ENCODE measurements at places on chromosomes 3 and 15. TPM values are rescaled to one million over a fixed set of nuclear protein-coding genes. Genes with fewer than 3 reads are reported as not detected.

IL5RA gene
- total RNA-seq, result not detected

ALG1L2 gene
- total RNA-seq, result not detected

KIAA1143 gene
- total RNA-seq, result 27.2 TPM

TNNC1 gene
- 18.7 TPM for total RNA-seq

THSD4 gene
- 0.07 TPM for total RNA-seq

IL17RD gene
- 0.20 TPM for total RNA-seq

PLSCR4 gene
- total RNA-seq, result 1.5 TPM

CHRNA7 gene
- 1.3 TPM for total RNA-seq

TMEM212 gene
- not detected for total RNA-seq

CLDN11 gene
- total RNA-seq, result 4.9 TPM

SPSB4 gene
- not detected for total RNA-seq

CYP8B1 gene
- 0.90 TPM for total RNA-seq

CPA3 gene
- total RNA-seq, result not detected

GUCA1C gene
- not detected for total RNA-seq

ARPP19 gene
- 123 TPM for total RNA-seq

UBAP1L gene
- total RNA-seq, result 0.13 TPM

TMCO5A gene
- not detected for total RNA-seq

- no peak for DNase-seq
Measured at GRCh38 chr3:31361371-31362273, 171.1 kb upstream of the STT3B start.

DNA sequence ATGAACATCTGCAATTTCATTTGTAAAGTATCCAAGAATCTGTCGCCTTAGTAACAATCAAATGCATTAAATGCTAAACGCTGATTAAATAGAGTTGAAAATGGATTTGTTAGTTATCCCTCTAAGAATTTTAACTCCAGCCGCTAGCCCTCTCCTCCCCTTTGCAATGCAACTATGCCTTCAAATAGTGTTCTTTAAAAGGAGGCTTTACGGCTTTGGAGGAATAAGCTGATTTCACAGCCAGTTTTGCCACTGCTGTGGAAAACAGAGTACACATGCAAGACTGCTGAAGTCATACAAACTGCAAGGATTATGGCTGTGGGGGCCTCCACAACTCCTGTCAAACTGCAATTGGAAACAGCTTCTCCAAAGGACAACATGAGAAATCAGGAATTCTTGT, 89.2 kb downstream of the CERS3 start:
- no peak for DNase-seq

- DNase-seq, result no peak
Measured at GRCh38 chr3:118089563-118089962, 945.1 kb downstream of the IGSF11 start.

DNA sequence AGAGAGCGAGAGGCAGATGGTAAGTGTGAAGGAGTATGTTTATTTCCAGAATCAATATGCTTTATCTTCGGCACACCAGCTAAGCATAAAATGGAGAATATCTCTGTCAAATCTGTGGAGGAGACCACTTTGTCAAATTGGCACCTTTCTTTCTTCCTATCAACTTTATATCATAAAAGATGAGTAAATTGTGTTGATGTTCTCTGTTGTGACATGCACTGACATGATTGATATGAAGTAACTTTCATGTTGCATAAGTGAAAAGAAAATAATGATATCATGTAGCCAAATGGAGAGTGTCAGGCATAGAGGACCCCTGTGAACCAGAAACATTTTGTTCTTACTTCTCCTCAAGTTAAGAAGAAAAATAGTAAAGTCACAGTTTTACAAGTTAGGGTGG, 753.8 kb downstream of the ZNF385D start:
- no peak for DNase-seq

- DNase-seq, result no peak
Measured at GRCh38 chr15:101378171-101378755, 83.2 kb upstream of the SNRPA1 start.

- DNase-seq, result no peak
Measured at GRCh38 chr3:169179321-169179720, 484.2 kb downstream of the MECOM start.

- peak; percentile 60 for DNase-seq
Measured at GRCh38 chr3:156553705-156554356, 1.1 kb downstream of the SSR3 start.

GRCh38 chr3:49076646-49077045, 17.2 kb downstream of the QRICH1 start:
- no peak for DNase-seq

DNA sequence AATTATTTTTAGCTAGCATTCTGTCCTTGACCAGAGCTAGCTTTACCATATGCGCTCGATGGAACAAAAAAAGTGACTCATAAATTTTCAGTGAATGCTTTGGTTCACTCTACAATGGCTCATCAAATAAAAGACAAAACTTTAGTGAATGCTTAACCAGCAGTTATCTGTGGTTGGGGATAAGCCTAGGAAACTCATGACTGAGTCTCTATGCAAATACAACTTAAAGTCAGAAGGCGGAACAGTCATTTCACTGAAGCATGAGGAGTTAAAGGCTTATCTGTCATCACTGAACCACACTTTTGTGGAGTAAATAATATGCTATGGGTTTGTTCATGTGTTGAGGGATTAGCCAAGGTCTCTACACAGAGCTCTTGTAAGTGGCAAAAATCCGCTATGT, 308.4 kb downstream of the SQOR start:
- peak; percentile 50 for DNase-seq

DNA sequence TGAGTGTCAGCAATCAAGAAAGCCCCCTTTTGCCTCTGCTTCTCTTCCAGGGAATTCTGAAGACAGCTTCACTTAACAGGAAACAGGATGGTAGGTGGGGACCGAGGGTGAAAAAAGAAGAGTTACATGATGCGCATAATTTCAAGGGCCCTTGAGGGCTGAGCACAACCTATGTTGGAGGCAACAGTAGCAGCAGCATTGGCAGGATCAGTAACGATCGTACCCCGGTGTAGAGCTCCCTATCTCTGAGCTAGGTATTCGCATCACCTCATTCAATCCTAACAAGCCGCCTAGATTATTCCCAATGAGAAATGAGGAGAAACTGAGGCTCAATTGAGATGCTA, 432 bp upstream of the RAD54L2 start:
- DNase-seq, result no peak

DNA sequence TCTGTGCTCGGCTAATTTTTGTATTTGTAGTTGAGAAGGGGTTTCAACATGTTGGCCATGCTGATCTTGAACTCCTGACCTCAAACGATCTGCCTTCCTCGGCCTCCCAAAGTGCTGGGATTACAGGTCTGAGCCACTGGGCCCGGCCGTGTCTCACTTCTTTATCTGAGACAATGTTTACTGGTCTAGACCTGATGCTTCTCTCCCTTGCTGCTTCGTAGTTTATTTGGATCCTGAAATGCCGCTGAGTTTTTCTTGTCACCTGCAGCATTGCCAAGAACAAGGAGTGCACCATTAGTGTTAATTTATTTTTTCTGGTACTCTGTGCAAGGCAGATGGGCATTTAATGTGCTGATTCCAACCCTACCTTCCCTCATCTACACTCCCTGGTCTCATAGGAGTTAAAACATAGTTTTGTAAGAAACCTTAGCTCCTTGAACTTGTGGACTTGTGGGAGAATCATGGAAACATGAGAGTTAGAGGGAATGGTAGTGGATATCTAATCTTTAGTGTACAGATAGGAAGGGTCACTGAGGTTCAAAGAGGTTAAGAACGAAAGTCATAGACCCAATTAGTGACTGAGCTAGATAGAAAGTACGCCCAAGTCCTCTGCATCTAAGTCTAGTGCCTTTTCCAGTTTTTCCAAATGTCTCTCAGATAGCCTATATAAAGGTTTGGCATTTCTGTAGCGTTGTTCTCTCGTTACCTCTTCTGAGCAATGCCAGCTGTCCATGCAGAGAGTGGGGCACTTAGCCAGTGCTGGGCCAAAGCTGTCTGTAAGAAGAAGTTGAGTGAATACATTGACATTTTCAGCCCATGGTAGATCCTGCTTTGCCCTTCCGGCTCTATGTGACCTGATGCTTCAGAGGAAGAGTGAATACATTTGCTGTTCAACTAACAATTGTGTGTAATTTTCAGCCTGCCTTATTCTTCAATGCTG, 244.1 kb downstream of the LPP start:
- no peak for DNase-seq

DNA sequence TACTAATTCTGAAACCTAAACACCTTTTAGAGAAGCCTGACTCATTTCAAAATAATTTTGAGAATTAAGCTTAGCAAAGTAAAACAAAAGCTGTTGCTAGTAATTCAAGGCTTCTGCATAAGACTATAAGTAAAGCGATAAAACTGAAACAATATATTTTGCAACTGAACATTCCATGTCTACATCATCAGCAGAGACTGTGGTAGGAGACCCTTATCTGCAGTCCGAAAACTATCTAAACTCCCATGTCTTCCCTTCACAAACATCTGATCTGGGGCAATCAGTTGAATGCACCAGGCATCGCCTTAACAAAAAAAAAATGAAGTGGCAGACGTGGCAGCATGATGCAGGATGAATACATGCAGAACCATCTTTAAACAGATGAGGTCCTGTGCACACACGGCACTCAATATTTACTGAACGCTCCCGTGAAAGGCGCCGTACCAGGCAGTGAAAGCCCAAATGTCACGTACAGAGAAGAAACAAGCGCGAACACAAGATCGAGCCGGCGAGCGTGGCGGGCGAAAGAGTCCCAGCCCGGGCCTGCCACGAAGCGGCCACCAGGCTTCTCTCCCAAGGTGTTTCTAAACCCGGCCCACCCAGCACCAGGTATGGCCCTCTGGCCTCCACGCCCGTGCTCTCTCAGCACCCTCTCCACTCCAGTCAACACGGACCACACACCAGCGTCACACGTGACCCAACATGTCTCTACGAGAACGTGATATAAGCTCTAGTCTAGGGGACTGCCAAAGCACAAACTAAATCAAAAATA, 63.0 kb downstream of the CHSY1 start:
- DNase-seq, result no peak

GRCh38 chr3:70281663-70282062, 30.8 kb downstream of the MDFIC2 start:
- DNase-seq, result no peak

GRCh38 chr3:152281133-152281713, 12.5 kb downstream of the MBNL1 start:
- DNase-seq, result peak; percentile 54

DNA sequence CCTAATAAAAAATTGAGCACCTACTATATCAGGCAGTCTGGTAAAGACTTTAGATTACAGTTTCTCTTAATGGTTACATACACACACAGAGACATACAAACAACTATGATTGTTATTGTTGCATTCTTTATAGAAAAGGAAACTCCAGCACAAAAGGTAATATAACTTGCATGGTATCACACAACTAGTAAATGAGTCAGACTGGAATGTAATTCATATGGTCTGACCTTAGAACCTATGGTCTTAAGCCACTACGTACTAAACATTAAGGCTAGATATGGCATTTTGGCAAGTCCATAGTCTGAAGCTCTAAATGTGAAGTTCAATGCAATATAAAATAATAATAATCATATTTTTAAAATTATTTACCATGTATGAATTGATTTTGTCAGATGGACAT, 380.6 kb downstream of the LSAMP start:
- no peak for DNase-seq

DNA sequence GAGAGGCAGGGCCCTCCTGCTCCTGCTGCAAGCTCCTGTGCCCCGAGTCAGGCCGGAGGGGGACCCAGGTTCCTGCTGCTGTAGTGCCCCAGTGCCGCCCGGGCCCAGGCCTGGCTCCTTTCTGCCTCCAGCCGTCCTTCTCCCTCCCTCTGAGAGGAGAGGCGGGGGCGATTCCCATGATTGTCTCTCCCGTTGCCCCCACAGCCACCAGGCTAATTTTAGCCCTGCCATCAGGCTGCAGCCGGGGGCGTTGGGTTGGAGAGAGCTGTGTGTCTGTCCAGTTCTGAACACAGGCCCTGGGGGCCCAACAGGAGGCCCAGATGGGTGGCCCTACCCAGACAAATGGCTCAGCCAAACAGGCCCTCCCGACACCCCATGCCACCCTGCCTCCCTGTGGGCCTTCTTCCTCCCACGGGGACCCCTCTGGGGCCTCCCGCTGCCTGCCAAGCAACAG, 214.8 kb downstream of the TBC1D2B start:
- no peak for DNase-seq

DNA sequence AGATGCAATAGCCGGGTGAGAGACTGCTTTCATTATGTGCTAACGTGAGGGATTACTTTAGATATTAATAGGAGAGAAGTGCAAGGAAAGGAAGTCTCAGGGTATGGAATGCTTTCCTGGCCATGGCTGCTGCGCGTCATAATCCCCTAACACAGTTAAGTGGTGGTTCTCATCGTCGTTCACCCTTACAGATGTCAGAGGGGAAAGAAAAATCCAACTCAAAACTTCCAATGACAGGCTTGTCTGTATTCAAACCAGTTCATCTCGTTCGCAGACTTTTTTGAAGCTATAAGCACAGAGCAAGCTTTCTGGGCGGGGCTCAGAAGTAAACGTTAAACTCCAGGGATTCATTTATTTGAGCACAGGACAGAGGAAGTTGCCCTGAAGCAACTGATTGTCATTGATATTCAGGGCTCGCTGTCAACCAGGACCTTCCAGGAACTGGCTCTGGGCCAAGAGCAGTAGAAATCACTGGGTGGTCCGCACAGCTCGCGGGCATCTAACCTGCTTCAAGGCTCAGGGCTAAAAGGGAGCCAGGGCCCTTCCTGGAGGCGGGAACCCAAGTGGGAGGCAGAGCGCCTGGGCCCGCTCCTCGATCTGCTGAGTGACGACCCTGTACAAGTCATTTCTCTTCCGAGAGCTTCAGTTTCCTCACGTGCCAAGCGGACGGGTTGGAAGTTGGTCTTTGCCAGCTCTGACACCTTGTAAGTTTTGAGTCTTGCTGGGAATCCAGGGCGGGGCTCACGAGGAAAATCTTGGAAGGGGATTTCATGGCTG, 1.1 kb upstream of the LPP start:
- DNase-seq, result no peak

GRCh38 chr15:93072411-93073394, 16.3 kb downstream of the RGMA start:
- DNase-seq, result peak; percentile 6

GRCh38 chr3:170007031-170007663, 30.6 kb upstream of the GPR160 start:
- DNase-seq, result peak; percentile 51

DNA sequence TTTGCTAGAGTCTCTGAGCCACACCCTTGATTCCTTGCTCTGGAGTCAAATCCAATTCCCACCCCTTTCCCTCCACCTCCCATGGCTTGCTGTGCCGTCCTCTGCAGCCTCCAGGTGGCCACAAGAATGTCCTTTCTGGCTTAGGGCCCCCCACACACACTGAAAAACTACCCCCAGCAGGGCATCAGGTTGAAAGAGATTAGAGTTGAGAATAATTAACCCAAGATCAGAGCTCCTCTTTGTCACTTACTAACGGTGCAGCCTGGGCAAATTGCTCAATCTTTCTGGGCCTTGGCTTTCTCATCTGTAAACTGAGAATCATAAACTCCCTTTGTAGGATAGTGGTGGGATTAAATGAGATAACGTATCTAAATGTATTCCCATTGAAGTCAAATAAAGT, 78.5 kb downstream of the MRPL46 start:
- peak; percentile 85 for DNase-seq

GRCh38 chr3:109819734-109820133, 482.4 kb upstream of the DPPA4 start:
- DNase-seq, result no peak

Measured in HepG2 (cell line).